ENCODE measurements at places on chromosomes 2 and 18.

- DNase-seq, result no peak
Measured at GRCh38 chr18:48860269-48861180, 90.2 kb downstream of the SMAD7 start.

DNA sequence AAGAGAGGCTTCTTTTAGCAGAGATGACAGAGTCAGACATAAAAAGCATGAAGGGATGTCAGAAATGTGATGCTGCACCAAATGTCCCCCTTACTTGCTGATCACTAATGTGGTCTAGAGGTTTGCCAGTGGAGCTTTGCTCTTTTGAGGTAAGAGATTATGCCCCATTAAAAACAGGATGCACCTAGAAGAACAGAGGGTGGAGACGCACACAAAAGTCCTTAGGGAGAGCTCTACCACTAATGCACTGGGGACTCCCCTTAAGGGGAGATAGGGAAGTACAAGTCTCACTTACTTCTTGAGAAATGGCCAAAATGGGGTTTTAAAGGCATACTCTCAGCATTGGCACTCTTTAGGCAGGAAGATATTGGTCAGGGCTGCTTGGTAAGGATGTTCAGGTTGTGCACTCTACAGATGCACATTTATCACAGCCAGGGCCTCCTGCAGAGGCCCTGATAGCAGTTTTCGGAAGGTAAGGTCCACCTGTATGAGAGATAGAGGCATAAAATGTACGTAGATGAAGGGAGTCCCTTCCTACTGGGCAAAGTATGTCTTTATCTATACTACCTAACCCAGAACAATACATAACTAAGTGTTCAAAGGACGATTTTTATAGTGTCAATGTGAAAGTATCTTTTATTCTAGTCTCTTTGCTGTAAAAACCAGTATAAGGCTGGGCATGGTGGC is 17.0 kb upstream of the SCYGR1 start:
- DNase-seq, result no peak

- no peak for DNase-seq
Measured at GRCh38 chr2:29910960-29911359, 10.4 kb downstream of the ALK start.

DNA sequence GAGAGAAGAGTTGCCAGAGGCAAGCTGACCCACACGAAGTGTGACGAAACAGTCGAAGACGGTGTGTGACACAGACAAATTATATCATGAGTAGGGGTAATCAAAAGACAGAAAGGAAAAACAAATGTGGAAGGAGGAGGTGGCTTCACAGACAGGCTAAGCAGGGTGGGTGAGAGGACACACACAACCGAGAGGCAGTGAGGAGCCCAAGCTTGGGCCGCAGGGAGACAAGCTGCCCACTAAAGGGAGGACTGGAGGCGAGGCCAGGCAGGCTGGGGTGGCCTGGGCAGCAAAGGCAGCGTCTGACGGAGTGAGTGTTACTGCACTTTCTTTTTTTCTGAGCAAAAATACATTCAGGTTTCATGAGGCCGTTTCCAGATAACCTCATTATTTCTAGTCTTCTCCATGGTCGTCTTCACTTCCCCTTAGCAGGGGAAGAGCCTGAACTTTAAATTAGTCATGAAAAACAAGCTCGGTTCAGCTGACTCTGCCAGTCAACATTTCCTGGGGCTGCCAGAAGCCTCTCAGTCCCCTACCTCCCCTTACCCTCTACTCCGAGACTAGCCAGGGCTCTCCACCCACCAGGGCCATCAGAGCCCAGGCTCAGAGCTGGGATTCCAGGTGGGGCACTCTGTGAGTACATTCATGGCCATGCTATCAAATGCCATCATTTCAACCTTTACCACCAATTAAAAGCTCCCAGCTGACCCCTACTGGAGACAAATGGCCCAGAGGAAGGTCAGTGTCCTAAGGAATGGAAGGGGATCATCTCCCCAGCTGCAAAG is 13.8 kb upstream of the ZFP36L2 start:
- DNase-seq, result peak; percentile 58

- peak; percentile 34 for DNase-seq
Measured at GRCh38 chr18:41745166-41746049, 209.6 kb upstream of the PIK3C3 start.

GRCh38 chr2:231800493-231801091 is 14.3 kb downstream of the COPS7B start:
- DNase-seq, result peak; percentile 40

- no peak for DNase-seq
Measured at GRCh38 chr18:10354241-10354811, 100.1 kb upstream of the APCDD1 start.

DNA sequence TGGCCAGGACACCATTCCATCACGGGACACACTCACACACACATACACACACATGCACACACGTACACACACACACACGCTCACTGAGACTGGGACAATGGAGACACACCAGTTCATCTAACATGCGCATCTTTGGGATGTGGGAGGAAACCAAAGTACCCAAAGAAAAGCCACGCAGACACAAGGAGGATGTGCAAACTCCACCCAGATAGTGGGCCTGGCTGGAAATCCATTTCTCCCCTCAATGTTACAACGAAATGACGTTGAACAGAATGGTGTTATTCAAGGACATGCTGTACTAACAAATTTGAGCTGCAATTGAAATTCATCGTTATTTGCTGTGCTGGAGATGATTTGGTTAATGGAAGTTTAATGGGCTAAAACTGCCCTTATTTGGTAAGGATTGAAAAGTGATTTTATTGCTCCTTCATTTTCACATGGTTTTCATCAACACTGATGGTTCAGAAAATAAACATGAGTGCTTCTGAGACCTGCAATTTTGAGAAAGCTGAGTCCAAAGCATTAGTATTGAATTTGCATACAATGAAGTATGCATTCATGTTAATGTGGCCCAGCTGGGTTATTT is 110.0 kb downstream of the KCNE4 start:
- no peak for DNase-seq

GRCh38 chr2:237509905-237510304 is 22.9 kb downstream of the MLPH start:
- DNase-seq, result no peak

GRCh38 chr2:160384791-160385190 is 108.8 kb downstream of the RBMS1 start:
- DNase-seq, result no peak

DNA sequence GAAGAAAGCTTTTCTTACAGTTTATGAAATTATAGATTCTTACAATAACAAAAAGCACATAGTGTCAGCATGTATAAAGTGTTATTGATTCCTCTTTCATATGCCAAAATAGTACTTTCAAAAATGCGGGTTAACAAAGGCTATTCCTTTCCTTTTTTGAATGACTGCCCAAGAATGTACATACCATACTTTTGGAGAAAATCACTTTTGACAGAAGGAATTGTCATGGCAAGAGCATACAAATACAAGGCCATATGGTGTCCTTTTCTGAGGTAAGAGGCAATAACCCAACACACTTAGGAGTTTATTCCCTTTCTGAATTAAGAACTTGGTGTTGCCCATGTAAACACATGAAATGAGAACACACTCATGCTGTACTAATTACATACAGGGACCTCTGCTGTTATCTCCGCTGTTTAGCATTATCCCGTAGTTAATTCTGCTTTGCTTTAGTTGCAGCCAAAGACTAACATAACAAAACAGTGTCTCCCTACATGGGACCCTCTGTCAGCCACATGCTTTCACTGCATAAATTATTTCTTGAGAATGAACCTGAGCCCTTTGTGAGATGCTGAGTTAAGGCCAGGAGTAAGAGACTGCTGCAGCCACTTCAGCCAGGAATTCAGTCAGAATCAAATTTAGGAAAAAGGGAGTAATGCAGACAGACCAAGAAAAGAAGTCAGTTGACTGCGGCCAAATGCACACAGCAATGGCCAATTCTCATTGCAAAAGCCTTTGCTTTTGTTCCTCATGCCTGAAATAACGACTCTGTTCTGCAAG is 67.0 kb downstream of the CDH2 start:
- no peak for DNase-seq

DNA sequence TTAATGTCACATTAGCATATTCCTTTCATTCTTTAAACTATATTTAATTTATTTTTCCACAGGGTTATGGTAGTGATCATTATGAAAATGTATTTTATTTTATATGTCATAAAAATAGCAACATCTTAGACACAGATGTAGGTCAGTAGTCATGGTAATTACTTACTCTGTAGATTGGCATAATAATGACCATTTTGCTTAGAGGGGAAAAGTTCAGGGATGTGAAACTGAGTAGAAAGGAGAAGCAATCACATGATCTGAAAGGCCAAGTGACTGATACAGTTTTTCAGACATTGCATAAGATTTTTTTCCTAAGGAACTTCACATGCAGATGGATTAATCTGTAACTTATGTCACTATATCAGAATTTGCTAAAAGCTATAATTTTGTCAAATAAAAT is 286.9 kb downstream of the CTNNA2 start:
- DNase-seq, result no peak

DNA sequence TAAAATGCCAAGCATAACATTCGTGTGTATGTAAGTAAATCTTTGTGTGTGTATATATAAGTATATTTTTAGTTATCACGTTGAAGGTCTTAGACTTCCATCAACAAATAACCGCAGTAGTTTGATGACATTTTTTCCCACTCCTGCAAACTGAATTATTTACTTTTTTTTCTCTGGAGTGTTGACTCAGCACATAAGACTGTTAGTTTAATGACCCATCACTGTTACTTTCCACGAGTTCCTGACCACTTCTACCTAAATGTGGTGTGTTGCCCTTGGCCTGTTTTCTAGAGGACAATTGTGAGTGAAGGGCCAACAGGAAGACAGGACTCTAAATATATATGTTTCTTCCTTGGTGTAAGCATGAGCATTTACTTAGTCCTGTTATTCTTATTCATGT is 71.3 kb upstream of the TXNDC2 start:
- DNase-seq, result no peak

- DNase-seq, result no peak
Measured at GRCh38 chr18:11112286-11112685, 37.1 kb downstream of the PIEZO2 start.

DNA sequence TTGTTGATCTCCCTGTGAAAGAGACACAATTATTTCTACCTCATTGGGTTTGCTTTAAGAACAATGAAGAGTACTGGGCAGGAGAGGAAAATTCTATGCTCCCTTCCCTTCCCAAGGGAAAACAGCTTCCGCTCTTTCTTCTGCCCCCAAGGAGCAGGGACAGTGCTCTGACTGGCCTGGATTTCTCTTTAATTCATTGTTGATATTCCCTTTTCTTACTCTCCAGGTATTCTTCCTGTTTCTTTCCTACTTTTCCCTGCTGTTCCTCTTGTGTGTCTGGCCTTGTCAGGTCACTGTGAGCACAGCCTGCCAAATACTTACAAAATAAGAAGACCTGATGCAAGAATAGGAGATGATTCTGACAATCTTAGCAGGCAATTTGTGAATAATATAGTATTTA is 49.6 kb upstream of the SPAG16 start:
- DNase-seq, result no peak

GRCh38 chr2:122032264-122032645 is 276.8 kb downstream of the TSN start:
- no peak for DNase-seq

DNA sequence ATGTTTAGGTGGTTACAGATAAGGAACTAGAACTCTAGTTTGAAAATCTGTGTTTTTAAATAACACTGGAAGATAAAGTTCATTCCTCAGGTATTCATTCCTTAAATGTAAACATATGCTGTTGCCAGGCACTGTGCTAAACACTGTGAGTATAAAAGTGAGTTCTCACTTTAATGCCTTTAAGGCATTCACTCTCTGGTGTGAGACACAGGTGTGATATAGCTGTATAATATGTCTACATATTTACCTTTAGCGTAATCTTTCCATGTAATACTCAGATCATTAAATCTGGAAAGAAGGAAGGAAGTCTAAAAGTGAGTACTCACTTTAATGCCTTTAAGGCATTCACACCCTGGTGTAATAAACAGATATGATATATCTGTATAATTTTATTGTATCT is 472.6 kb downstream of the PARD3B start:
- DNase-seq, result no peak

- DNase-seq, result no peak
Measured at GRCh38 chr2:61356958-61357350, 113.9 kb downstream of the USP34 start.

- DNase-seq, result no peak
Measured at GRCh38 chr2:26687328-26687727, 5.2 kb upstream of the KCNK3 start.

DNA sequence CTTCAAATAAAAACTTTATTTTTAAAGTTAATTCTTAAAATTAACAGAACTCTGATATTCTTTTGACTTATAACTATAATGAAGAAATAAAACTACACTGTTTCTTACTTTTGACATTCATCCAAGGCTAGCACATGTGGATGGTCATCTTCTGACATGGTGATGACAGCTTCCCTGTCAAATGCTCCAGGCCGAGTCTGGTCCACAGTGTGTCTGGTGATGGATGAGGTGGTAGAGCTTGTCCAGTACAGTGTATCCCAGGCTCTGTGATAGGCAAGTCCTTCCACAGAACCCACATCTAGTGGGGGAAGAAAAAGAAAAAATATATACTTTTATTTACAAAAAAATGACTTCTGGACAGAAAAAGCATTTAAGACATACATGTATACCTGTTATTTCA is 1529.5 kb downstream of the LRP1B start:
- no peak for DNase-seq

DNA sequence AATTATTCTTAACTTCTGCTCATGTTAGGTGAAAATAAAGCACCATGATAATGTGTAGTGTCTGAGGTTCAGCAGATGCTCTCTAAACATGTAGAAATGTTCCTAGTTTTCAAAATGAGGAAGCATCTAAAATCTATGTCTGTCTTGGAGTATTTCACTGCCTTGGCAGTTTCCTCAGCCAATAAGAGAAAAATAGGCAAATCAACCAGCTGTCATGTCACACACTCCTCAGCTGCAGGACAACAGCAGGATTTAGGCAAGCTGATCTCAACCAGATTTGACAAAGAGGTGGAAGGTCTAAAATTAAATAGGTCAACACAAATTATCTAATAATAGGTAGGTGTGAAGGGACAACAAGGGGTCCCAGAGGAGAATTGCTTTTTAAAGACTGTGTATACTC is 164.1 kb upstream of the BOD1L2 start:
- no peak for DNase-seq

DNA sequence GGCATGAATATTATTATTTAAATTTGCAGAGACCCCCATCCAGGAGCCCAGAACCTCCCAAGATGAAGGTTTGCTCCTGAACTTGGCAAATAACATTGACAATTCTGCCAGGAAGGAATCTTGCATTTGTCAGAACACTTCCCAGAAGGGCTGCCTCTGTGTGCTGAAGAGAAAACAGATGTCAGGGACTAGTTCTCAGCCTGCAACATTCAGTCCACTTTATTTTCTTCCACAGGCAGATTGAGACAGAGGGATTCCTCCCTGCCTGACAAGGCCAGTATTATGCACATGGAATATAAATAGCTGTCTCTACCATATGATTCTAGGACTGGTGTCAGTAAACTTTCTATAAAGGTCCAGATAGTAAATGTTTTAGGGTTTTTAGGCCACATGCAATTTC is 171.5 kb upstream of the SIX2 start:
- DNase-seq, result no peak

DNA sequence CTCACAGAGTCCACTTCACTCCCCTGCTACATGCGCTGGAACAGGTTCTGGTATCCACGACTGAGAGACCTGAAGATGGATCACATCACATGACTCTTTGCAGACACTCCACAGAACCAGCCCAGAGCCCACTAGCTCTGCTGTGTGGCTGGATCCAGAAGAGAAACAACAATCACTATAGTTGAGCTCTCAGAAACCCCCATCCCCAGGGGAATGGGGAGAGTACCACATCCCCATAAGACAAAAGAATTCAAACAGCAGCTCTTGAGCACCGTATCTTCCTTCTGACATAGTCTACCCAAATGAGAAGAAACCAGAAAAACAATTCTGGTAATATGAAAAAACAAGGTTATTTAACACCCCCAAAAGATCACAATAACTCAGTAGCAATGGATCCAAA is 76.4 kb downstream of the ZSWIM2 start:
- DNase-seq, result no peak

Data from GM20000 (cell line).